CD4-positive, alpha-beta T cell (primary cell): ENCODE measurements at places on chromosomes 7 and 10.

GRCh38 chr7:141409801-141410329 is 141.3 kb upstream of the AGK start:
- DNase-seq = no peak

DNA sequence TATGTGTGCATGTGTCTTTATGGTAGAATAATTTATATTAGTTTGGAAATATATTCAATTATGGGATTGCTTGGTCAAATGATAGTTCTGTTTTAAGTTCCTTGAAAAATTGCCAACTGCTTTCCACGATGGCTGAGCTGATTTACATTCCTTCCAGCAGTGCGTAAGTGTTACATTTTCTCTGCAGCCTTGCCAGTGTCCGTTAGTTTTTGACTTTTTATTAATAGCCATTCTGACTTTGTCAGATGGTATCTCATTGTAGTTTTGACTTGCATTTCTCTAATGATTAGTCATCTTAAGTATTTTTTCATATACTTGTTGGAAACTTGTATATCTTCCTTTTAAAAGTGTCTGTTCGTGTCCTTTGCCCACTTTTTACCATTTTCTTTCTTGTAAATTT is 434.2 kb upstream of the POT1 start:
- DNase-seq = no peak

GRCh38 chr7:77727936-77728701 is 31.9 kb downstream of the RSBN1L start:
- no peak for DNase-seq

DNA sequence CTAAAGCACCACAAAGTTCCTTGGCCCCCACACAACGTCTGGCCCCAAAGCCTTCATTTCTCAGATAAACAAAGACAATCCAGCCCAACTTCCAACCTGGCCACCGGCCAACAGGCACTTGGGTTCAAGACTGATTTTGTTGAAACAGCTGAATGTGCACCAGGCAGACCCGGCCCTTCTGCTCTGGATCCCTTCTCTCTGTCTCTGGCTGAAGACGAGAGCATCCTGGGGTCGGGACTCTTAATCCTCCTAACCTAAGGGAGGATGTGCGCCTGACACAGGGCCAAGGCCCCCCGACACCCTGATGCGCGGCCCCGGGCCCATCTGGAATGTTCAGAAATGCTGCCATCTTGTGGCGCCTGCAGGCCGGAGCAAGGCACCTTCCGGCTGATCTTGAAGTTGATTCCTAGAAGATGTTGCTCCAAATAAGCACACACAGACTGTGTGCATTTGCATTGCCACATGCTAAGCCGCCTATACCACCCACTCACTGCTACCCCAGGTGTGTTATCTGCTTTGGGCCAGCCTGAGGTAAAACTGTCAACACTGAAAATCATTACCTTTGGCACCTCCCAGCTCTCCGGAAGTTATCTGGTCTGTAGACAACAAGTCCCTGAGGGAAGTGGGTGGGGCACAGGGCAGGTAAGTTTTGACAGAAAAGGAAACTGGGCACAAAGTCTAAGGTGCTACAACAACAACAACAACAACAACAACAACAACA is 98.4 kb upstream of the HABP2 start:
- DNase-seq = no peak
